ENCODE measurements at places on chromosomes 4 and X. TPM values are rescaled to one million over a fixed set of nuclear protein-coding genes. Genes with fewer than 3 reads are reported as not detected.

DNA sequence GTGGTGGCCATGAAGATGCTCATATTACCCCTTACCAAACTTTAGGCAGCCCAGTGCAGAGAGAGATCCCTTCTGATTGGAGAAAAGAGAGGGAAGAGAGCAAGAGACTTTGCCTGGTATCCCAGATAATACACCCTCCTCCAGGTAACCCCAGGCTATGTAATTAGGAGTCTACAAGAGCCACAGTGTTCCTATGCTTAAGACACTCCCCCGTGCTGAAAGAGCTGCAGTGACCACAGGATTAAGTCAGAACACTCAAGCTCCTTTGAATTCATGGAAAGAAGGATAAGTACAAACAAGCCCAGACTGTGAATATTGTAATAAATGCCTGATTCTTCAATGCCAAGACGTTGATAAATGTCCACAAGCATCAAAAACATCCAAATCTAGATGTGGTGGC lies 41.4 kb downstream of the PABPC4L start:
- H3K27ac ChIP-seq, result no peak overlapping the region
- no peak overlapping the region for H3K4me3 ChIP-seq
- no peak for DNase-seq
- peaks cover 11% of the 10 kb centered on the region for H3K4me1 ChIP-seq

The UCP1 gene
- 0.15 TPM for total RNA-seq

The ZBTB33 gene
- total RNA-seq, result 12.5 TPM

- H3K27ac ChIP-seq, result no peak overlapping the region
- no peak for DNase-seq
- no peaks in the 10 kb centered on the region for H3K27me3 ChIP-seq
- H3K4me1 ChIP-seq, result peaks cover 17% of the 10 kb centered on the region
- no peak overlapping the region for H3K4me3 ChIP-seq
- H3K36me3 ChIP-seq, result no peaks in the 10 kb centered on the region
Measured at GRCh38 chrX:104749951-104750610, 184.1 kb downstream of the IL1RAPL2 start.

The AKAP14 gene
- 1.6 TPM for total RNA-seq

Data from WTC11 (cell line).